ENCODE measurements at places on chromosomes 7 and 10.

DNA sequence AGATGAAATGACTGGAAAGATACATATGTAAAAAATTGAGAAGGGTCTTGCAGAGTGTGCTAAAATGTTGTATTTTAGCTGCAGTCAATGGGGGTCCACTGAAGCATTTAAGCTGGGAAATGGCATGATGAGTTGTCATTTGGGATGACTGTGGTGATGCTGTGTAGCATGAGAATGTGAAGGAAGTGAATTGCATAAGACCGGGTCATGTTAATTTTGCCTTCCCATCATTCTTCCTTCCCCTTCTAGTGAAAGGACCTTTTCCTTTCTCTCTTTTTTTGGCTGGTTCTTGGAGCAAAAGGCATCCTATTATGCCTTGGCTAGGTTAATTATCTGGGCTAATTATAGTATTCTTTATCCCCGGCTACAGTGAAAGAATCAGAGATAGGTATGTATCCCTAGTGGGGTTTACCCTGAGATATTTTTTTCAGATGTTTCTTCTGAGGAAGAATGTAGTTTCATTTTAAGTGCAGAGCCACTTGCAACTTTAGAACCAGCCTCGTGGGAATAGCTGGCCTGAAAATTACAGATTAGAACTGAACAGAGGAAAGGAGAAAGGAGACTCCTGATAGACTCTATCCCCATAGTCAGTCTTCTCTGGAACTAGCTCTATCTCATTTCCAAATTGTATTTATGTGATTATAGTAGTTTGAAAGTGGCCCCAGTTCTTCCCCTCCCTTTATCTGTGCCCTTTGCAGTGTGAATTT, 93.6 kb downstream of the HGF start:
- DNase-seq, result no peak

GRCh38 chr7:122135275-122135674, 8.8 kb downstream of the AASS start:
- DNase-seq, result no peak

DNA sequence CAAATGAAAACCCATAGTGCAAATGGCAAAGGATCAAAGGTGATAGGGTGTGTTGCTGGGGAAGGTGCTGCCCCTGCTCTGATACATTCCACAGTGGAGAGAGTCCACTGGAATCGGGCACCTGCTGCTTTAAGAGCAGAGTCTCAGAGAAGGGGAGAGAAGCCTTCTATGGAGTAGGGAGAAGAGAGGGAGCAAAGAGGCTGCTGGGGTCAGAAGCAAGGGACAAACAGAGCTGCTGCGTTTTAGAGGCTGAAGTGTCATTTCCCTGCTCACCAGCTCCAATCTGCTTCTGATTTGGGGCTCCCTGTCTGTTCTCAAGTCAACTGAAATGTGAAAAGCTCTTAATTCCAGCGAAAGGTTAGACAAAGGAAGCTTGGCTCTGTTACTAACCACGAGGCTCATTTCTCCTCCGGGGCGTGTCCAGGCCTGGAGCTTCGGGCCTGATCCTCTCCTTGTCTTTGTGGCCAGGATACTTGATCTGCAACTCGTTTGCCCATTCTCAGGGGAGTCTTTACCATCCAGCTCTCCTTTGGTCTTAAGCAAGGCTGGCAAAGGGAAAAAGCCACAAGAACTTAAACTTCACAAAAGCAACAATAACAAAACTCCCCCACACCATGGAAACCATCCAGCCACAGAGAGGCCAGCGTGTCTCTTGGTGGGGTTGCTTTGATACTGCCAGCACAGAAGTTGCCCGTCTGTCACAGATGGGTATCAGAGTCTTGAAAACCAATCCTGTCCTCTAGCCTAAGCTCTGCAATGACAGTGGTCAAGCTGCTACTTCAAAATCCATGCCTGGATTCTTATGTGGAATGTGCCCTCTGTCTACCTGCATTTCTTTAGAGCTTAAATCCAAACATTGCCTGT, 692.6 kb downstream of the SUGCT start:
- DNase-seq, result no peak

DNA sequence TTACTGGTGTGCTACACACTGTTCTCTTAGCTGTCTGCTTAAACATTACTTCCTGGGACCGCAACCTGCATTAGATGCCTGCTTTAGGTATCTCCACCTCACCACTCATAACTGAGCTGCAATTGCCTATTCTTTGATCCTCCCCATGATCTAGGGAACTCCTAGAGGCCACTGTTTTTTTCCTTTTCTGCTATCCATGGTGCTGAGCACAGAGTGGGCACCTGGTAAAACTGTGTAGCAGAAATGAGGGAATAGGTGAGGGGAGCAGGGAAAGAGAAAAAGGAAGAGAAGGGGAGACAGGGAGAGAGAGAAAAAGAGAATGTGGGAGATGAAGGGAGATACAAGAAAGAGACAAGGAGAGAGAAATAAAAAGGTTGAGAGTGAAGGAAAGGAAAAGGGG, 434.9 kb downstream of the ADRA2A start:
- DNase-seq, result no peak

GRCh38 chr7:157402911-157403534, 66.2 kb downstream of the DNAJB6 start:
- DNase-seq, result no peak

DNA sequence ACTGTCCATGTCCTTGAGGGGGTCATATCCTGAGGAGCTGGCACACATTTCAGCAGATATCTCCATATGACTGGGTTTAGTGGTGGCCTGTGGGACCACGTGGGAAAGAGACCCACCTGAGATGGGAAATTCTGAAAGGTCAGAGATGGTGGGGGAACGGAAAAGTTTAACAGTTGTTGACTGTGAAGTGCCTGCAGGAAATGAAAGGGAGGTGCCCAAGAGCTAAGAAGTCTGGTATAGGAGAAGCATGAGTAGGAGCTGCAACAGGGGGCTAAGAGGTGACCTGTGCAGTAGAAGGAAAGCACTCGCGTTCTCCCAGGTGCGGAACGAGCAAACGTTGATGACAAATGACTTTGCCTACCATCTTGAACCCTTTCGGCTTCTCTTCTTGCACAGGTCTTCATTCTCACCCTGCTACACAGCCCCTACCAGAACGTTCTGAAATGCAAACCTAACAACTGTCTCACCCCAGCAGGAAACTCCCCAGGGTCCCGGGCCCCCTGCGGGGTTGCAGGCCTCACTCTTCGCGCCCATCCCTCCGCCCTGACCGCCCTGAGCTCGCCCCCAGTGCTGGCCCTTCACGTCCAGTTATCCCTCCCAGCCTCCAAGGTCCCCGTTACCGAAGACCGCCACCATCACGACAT, 9.8 kb upstream of the FXYD4 start:
- DNase-seq, result no peak

Data from cerebellar nuclear complex (tissue), 1 donor.